ENCODE measurements at places on chromosomes 7 and 10. TPM values are rescaled to one million over a fixed set of nuclear protein-coding genes. Genes with fewer than 3 reads are reported as not detected.

- DNase-seq, result no peak
- no peaks in the 10 kb centered on the region for H3K27me3 ChIP-seq
- no peaks in the 10 kb centered on the region for H3K36me3 ChIP-seq
- H3K4me3 ChIP-seq, result no peak overlapping the region
- no peaks in the 10 kb centered on the region for H3K4me1 ChIP-seq
Observed at GRCh38 chr10:75276069-75276872, 40.5 kb upstream of the COMTD1 start.

Gene GRM3
- total RNA-seq, result not detected

Gene COL26A1
- not detected for total RNA-seq

DNA sequence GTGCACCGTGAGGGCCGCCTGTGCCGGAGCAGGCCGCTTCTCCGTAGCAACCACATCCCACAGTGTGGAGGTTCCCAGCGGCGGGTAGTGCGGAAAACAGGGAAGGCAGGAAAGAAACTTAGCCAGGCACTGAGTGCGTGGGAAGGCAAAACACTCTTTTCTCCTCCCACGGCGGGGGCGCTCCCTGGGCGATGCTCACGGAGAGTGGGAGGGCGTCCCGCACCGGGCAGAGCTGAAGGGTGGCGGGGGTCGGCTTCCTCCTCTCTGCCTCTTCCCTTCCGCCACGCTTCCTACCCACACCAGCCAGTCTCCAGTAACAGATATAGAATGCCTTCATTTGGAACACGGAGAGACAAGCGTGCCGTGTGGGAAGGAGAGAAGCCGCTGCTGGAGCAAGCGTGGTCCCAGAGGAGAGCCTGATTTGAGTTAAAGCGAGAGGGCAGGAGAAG lies 252.5 kb downstream of the PAXIP1 start:
- H3K4me3 ChIP-seq, result no peak overlapping the region
- DNase-seq, result no peak
- H3K27ac ChIP-seq, result no peak overlapping the region

Gene CFAP58
- total RNA-seq, result not detected
